ENCODE measurements at places on chromosomes 5 and 9.

DNA sequence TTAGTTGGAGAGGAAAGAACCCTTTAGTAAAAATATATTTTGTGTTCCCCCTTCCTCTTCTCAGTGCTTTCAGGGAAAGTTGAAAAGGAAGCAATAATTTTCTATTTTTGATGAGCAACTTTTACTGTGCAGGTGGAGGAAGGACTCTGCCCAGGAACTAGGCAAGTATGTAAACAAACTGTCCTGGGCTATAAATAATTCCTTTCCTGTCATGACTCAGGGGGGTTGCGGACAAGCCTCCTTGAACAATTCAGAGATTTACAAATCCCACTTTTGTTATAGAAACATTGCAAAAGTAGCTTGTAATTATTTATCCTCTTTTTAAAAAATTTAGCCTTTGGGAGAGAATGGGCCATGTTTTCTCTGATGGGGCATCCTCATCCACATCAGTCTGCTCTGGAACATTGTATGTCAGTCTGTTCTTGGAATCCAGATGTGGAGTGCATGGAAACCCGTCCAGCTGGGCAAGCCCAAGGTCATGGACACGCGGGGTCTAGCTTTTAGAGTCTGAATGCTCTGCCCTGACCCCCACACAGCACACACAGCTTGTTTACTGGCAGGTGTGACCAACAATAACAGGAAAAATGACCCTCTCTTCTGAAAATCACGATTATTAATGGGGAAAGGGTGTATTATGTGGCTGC lies 127.6 kb downstream of the GADD45G start:
- no peaks in the 10 kb centered on the region for H3K27me3 ChIP-seq
- H3K27ac ChIP-seq, result no peak overlapping the region
- H3K4me3 ChIP-seq, result no peak overlapping the region
- no peaks in the 10 kb centered on the region for H3K4me1 ChIP-seq

GRCh38 chr9:93456504-93456903 lies 3.1 kb upstream of the FAM120AOS start:
- DNase-seq, result no peak
- H3K27ac ChIP-seq, result peak overlapping the region; percentile 11
- H3K4me1 ChIP-seq, result peaks cover 72% of the 10 kb centered on the region
- no peaks in the 10 kb centered on the region for H3K27me3 ChIP-seq
- H3K36me3 ChIP-seq, result peaks cover 44% of the 10 kb centered on the region
- H3K4me3 ChIP-seq, result peak overlapping the region; percentile 15

GRCh38 chr5:143573568-143574170 lies 170.2 kb upstream of the NR3C1 start:
- no peaks in the 10 kb centered on the region for H3K36me3 ChIP-seq
- no peak overlapping the region for H3K4me3 ChIP-seq
- H3K4me1 ChIP-seq, result peaks cover 14% of the 10 kb centered on the region
- peaks cover 3% of the 10 kb centered on the region for H3K27me3 ChIP-seq
- H3K27ac ChIP-seq, result no peak overlapping the region

DNA sequence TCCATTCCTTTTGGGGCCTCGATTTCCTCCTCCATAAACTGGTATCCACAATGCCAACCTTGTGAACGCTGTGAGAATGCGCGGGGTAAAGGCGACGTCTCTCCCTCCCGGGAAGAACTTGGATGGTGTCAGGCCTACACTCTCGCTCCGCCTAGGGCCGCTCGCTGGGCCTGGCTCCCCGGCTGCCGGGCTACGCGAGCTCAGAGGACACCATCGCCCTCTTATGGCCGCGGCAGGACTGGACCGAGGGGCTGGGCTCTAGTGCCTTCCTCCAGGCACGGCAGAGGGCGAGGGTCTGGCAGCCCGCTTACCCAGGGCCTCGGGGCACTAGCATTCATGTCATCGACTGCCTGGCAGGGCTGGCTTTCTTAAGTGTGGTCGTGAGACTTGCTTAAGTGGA lies 1.3 kb upstream of the EXOSC2 start:
- H3K4me3 ChIP-seq, result peak overlapping the region; percentile 98
- DNase-seq, result peak; percentile 35
- peaks cover 8% of the 10 kb centered on the region for H3K27me3 ChIP-seq
- H3K36me3 ChIP-seq, result peaks cover 30% of the 10 kb centered on the region

- H3K4me3 ChIP-seq, result no peak overlapping the region
- DNase-seq, result peak; percentile 34
- peak overlapping the region; percentile 70 for H3K27ac ChIP-seq
- peaks cover 34% of the 10 kb centered on the region for H3K36me3 ChIP-seq
- peaks cover 38% of the 10 kb centered on the region for H3K4me1 ChIP-seq
- no peaks in the 10 kb centered on the region for H3K27me3 ChIP-seq
These were observed 76.3 kb downstream of the AOPEP start for GRCh38 chr9:94802793-94803192.
